ENCODE measurements at places on chromosomes 2 and 18.

DNA sequence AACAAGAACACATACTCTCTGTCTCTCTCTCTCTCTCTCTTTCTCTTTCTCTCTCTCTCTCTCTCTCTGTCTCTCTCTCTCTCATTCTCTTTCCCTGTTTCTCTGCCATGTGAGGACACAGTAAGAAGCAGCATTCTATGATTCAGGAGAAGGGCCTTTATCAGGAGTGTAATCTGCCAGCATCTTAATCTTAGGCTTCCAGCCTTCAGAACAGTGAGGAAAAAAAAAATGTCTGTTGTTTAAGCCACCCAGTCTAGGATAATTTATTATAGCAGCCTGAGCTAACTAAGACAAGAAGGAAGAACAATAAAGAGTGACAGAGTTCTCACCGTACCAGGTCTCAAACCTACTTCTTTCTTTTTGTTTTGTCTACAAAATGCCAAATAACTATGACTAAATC is 399.4 kb downstream of the SOCS6 start:
- no peak for DNase-seq

GRCh38 chr2:45013229-45014015 is 4.2 kb upstream of the SIX2 start:
- peak; percentile 18 for DNase-seq

DNA sequence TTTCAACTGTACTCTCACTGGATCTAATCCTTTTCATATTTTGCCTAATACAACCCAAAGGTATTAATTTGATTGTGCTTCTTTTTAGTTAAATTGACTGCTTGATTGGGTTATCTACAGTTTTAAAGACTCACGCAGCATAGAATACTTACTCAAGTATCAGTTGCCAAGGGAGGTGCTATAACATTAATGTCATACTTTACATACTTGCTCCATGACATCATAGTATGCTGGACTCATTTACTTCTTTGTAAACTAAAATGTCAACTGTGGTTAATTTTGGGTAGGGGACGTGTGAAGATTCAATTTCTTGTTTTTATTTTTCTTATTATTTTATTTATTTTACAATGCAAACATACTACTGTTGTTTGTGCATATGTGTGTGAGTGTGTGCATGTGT is 716.2 kb upstream of the VRK2 start:
- no peak for DNase-seq

- DNase-seq: no peak
Measured at GRCh38 chr18:12520442-12520992, 112.8 kb downstream of the PRELID3A start.

GRCh38 chr18:59052965-59053820 is 86.5 kb upstream of the SEC11C start:
- DNase-seq: no peak

DNA sequence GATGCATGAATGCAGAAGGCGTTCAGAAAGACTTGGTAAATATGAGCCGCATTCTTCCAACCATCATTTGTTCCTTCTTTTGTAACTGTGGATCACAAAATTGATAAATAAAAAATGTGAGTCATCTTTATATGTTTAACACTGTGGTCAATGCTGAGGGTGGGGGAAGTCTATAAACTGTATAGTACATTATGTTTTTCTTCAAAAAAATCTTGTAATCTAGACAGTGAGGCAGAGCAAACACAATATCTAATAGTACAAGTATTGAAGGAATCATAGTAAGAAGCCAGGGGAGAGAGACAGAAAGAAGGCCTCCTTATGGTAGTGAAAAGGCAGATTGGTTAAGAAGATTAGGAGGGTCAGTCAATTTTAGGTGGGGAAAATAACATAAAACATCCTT is 30.7 kb upstream of the CALCRL start:
- no peak for DNase-seq

- no peak for DNase-seq
Measured at GRCh38 chr18:36527740-36528455, 230.4 kb downstream of the FHOD3 start.

DNA sequence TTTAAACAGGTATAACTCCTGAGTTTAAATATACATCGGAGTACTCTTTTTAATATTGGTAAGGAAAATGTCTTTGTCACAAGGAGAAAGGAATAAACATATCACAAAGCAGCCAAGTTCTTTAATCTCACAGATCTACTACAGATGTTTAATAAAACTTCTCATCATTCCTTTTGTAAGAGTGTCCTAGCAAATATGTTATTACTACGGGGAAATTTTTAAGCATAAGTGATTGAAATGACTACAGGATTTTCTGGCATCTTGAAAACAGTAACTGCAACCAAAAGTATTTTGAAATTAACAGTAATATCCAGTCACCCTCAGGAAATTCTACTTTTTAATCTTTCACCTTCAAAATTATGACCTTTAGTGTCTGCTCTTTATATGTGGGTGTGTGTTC is 403.1 kb downstream of the IRS1 start:
- no peak for DNase-seq

Data from dermis blood vessel endothelial cell (primary cell).